ENCODE measurements at places on chromosomes 6 and 20.
A peak's percentile ranks its signal among the peaks of the same experiment; 100 is the strongest.

DNA sequence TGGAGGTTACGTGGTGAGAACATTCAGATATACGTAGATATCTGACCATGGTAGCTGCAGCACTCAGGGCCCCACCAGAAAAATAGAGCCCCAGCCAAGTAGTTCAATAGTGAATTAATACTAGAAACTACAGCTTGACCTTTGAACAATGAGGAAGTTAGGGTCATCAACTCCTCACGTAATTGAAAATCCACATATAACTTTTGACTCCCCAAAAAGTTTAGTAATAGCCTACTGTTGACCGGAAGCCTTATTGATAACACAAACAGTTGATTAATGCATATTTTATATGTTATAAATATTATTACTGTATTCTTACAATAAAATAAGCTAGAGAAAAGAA lies 117.9 kb downstream of the SNX5 start:
- DNase-seq, result no peak

DNA sequence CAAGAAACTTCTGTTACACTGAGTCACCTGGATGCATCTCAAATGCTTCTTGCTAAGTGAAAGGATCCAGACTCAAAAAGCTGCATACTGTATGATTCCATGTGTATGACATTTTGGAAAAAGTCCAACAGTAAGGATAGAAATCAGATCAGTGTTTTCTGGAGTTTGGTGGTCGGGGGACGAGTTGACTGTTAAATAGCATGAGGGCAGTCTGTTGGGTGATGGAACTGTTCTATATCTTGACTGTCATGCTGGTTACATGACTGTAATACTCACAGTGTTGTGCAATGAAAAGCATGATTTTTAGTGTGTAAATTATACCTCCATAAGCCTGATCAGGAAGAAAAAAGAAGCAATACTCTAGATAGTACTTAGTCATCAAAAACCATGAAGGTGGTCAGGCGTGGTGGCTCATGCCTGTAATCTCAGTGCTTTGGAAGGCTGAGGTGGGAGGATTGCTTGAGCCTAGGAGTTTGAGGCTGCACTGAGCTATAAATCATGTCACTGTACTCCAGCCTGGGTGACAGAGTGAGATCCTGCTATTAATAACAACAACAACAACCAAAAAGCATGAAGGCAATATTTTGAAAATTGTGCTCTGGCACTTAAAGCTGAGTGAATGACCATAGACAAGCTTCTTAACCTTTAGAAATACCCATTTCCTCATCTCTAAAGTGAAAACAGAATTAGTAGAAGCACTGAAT lies 30.5 kb upstream of the SASH1 start:
- no peak for DNase-seq

- no peak for DNase-seq
Measured at GRCh38 chr6:166988674-166989201, 10.5 kb upstream of the CEP43 start.

- DNase-seq, result peak; percentile 79
Measured at GRCh38 chr20:3563548-3564177, 92.8 kb downstream of the ATRN start.

- DNase-seq, result no peak
Measured at GRCh38 chr20:18504479-18505060, 3.2 kb upstream of the SEC23B start.

DNA sequence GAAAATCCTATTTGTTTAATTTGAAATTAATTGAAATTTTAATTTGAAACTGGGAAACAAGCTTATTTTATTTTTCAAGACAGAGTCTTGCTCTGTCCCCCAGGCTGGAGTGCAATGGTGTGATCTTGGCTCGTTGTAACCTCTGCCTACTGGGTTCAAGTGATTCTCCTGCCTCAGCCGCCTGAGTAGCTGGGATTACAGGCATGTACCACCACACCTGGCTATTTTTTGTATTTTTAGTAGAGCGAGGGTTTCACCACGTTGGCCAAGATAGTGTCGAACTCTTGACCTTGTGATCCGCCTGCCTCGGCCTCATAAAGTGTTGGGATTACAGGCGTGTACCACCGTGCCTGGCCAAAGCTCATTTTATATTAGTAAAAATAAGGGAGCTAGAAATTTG lies 4.2 kb downstream of the SRSF3 start:
- DNase-seq, result no peak

DNA sequence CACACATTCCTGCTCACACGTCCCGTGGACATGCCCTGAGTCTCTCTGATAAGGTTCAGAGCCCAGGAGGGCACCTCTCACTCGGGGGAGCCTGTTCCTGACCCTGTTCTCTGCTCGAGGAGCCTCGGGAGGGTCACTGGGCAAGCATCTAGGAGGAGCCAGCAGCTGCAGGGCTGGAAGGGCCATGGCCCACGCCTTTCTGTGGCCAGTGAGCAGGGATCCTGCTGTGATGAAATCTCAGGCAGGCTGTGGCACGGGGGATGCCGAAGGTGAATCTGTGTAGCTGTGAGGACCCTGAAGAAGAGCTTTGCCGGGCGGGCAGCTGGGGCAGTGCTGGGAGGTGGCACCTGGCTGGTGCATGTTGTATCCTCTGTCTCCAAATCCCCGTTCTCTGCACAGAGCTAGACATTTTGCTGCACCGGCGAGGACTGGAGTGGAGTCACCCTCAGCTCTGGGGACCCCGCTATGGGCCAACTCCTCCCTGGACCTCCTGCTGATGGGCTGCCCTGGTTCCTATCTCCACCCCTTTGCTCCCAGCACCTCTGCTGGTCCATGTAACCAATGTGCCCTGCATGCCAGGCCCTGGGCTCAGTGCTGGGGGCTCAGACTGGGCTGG lies 7.1 kb upstream of the NPBWR2 start:
- DNase-seq, result no peak

GRCh38 chr6:7100072-7100752 lies 7.5 kb upstream of the RREB1 start:
- peak; percentile 72 for DNase-seq

- no peak for DNase-seq
Measured at GRCh38 chr6:138645976-138646640, 127.5 kb upstream of the CCDC28A start.
